ENCODE measurements at places on chromosomes 1 and 21.

GRCh38 chr1:44988531-44989156 lies 2.2 kb upstream of the EIF2B3 start:
- DNase-seq, result no peak

GRCh38 chr1:24111262-24111995 lies 506 bp downstream of the MYOM3 start:
- DNase-seq, result no peak

- no peak for DNase-seq
Measured at GRCh38 chr1:219067350-219067712, 106.3 kb upstream of the LYPLAL1 start.

DNA sequence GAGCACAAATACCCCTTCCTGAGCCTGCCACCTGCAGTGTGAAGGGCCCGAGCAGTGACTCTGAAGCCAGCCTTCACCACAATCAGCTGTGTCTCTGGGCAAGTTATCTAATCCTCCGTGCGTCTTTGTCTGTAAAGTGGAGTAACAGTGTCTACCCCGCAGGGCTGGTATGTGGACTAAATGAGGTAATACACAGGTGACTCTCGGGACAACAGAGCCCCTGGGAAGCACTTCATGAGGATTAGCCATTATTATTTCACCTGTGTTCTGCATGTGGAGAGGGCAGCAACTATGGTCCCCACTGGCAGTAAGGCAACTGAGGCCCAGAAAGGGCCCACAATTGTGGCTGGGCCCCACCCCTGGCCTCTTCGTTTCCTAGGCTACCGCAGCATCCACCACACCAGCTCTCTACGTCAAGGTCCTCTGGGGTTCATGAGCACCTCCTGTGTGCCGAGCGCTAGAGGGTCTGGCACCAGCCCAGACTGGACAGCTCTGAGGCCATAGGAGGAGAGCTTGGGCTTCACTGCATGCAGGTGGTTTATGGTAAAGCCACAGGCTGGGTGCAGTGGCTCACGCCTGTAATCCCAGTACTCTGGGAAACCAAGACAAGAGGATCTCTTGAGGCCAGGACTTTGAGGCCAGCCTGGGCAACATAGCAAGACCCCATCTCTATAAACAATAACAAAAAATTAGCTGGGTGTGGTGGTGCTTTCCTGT lies 41.3 kb upstream of the LRP8 start:
- peak; percentile 40 for DNase-seq

DNA sequence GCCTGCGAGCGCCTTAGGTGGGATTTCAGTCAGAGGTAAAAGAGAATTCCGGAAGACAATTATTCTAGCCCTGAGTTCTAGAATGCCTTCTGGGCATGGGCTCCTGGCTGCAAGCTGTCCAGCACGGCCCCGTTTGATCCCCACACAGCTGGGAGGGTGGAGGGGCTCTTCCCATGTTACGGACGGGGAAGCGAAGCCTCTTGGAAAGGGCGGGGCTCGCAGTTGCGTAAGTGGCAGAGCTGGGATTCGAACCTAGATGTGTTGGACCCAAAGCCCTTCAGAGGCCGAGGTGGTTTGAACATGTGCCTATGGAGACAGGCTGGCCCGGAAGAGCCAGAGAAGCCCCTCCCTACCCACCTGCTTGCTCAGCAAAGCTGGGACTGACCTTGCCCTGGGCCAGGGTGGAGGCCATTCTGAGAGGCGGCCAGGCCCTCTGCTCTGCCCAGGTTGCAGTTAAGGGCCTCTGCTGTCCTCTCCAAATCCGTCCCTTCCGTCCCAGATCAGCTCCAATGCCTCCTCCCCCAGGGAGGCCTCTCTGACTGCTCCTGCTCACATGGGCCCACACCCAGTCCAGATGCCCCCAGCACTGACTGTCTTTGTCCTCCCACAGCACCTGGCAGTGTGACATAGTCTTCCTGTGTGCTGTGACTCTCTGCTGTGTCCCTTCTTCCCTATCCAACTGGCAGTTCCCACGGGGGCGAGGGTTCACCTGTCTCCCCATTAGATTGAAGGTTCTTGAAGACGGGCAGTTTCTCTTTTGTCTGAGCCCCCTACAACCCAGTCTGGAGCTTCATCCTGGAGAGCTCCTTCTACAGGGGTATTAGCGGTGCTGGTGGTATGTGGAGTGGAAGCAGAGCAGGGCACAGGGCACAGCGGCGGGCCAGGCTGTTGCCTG lies 1.2 kb upstream of the HSPB7 start:
- no peak for DNase-seq

DNA sequence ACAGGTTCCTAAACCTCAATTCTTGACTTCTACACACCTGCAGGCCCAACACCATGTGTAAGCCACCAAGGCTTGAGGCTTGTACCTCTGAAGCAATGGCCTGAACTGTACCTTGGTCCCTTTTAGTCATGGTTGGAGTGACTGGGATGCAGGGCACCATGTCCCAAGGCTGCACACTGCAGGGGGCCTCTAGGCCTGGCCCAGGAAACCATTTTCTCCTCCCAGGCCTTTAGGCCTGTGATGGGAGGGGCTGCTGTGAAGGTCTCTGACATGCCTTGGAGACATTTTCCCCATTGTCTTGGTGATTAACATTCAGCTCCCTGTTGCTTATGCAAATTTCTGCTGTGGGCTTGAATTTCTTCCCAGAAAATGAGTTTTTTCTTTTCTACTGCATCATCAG lies 75.8 kb upstream of the ZNF678 start:
- no peak for DNase-seq

- DNase-seq, result no peak
Measured at GRCh38 chr1:244353551-244354091, 98.1 kb downstream of the ADSS2 start.

DNA sequence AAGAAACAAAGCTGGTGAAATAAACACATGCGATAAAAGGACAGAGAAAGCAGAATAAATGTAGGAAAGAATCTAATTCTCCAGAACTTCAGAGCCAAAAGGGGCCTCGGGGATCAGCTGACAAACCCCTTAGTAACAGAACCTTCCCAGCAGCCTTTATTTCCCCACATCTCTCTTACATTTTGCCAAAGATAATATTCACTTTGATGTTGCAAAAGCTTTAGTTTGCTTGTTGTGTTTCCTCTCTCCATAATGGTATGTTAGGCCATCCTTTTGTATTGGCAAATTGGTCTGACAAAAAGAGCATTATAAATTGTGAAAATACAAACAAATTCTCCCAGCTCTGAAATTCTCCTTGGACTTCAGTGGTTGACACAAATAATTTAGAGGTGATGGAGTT lies 54.9 kb downstream of the OPTC start:
- DNase-seq, result no peak

DNA sequence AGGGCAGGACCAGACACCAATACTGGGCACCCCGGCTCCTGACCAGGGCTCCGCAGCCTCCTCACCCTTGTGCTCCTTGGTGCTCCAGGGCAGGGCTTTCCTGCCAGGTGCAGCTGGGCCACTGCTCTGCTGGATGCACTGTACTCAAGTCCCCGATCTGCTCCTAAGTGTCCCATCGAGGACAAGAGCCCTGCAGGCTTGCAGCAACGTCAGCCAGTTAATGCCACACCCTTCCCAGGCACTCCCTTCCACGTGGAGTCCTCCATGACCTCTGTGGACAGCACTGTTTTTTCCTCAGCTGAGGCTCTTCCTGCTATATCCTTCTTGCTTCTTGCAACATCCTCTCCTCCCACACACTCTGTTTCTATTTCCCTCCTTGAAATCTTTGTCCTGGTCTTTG lies 94.0 kb upstream of the NGF start:
- DNase-seq, result no peak

DNA sequence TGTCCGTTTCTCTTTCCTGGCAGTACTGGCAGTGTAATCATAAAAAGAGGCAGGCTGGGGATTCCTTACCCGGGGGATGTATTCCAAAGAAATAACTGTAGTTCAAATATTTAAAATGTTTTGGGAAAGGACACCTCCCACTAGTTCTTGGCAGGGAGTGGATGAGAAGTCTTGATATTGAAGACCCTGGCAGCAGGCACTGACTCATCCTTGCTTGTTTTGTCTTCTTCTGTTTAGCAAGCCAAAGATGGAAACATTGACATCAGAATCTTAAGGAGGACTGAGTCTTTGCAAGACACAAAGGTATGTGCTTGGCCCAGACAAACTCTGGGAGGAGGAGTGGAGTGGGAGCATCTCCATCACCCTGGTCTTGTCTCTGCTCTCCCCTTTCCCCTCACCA lies 639 bp downstream of the IL20 start:
- DNase-seq, result no peak

DNA sequence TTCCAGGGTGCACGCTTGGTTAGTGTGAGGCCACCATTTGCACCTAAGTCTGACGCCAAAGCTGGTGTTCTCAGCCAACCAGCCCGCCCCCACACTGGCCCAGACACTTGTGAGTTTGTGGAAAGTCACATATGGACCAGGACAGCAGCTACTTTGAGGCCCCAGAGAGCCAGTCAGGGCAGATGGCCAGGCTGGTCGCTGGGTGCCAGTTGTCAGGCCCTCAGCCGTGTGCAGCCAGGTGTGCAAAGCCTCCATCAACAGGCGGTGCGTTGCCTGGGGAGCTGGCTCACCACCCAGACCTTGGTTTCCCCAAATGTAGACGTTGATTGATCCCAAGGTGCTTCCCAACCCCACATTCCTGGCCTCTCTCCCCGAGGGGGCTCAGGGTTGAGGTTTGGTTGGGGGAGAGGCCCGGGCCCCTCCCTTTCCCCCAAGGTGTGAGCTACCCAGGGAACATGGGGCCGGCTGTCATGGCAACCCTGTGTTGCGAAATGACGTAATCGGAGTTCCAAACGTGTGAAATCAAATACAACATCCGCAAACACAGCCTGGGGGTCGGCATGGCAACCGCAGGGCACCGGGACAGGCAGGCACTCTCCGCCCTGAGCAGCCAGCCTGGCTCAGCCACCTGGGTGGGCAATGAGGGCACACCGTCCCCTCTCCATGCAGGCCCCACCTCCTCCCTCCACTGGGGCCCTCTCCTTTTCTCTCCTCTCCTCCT lies 42.2 kb upstream of the WNT4 start:
- peak; percentile 86 for DNase-seq

DNA sequence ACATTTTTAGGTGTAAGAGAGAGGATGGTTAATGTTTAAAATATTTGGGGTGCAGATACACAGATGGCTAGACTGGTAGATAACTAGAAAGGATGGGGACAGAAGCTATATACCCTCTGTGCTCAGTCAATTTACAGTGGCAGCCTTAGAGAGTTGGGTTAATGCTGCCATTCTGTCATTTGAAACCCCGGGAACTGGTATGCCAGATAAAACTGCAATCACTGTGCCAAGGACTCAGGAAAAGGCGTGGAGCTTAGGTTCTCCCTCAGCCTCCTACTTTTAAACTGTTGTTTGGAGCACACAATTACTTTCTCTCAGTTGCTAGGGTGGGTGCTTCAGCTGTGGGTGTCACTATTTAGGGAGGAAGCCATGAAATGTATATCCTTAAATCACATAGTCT lies 90.0 kb upstream of the HNRNPU start:
- DNase-seq, result no peak

- DNase-seq, result no peak
Measured at GRCh38 chr1:72568113-72568512, 285.8 kb upstream of the NEGR1 start.

All from NCI-H146 (cell line).